ENCODE measurements at places on chromosomes 12 and 14. TPM values are rescaled to one million over a fixed set of nuclear protein-coding genes. Genes with fewer than 3 reads are reported as not detected.

Gene ZBTB42
- 7.4 TPM for total RNA-seq

Gene KLRK1
- total RNA-seq, result 0.09 TPM

Gene ALKBH1
- 12.3 TPM for total RNA-seq

Gene FAM186B
- 0.18 TPM for total RNA-seq

Gene B3GNT4
- 1.6 TPM for total RNA-seq

Gene GPR137C
- 0.07 TPM for total RNA-seq

Gene PRIM1
- 82.2 TPM for total RNA-seq

Gene TAPBPL
- total RNA-seq, result 1.3 TPM

Gene PSEN1
- total RNA-seq, result 18.7 TPM

Gene TSPAN19
- not detected for total RNA-seq

Gene TAS2R46
- total RNA-seq, result 0.47 TPM

Gene NEUROD4
- total RNA-seq, result not detected

Gene FOXA1
- 2.4 TPM for total RNA-seq

Gene CLEC4A
- total RNA-seq, result not detected

Gene NTN4
- total RNA-seq, result 0.13 TPM

Gene RARG
- total RNA-seq, result 9.4 TPM

Gene USP44
- total RNA-seq, result 2.1 TPM

Gene MBIP
- total RNA-seq, result 14.4 TPM

Gene LPAR5
- total RNA-seq, result 11.7 TPM

Gene RHOJ
- total RNA-seq, result not detected

Gene PLA2G1B
- total RNA-seq, result 1.8 TPM

Gene MYF5
- not detected for total RNA-seq

Gene REP15
- not detected for total RNA-seq

Gene KIF26A
- 0.04 TPM for total RNA-seq

Gene PPP4R4
- not detected for total RNA-seq

Gene LRRC43
- total RNA-seq, result not detected

Gene KCNH3
- total RNA-seq, result 0.29 TPM

Gene PLEKHA5
- 18.6 TPM for total RNA-seq

Gene CKB
- 558 TPM for total RNA-seq

Gene EFS
- 0.07 TPM for total RNA-seq

Gene PRH2
- not detected for total RNA-seq

Gene ZNF891
- 1.2 TPM for total RNA-seq

Gene MUCL1
- total RNA-seq, result not detected

Gene C12orf56
- total RNA-seq, result 0.40 TPM

Gene OTOGL
- total RNA-seq, result not detected

Gene SVOP
- total RNA-seq, result 0.09 TPM

Gene LMNTD1
- not detected for total RNA-seq

Gene NRXN3
- not detected for total RNA-seq

Gene GPR65
- total RNA-seq, result 0.04 TPM

Gene EML1
- 0.25 TPM for total RNA-seq

Gene CLECL1
- total RNA-seq, result not detected

Gene MIPOL1
- total RNA-seq, result 14.9 TPM

Gene NYNRIN
- 1.9 TPM for total RNA-seq

Gene C1QL4
- total RNA-seq, result 1.4 TPM

Gene STK38L
- 9.3 TPM for total RNA-seq

Gene OR6C4
- total RNA-seq, result not detected

Gene ACTR10
- total RNA-seq, result 27.4 TPM

Gene DENND5B
- total RNA-seq, result 5.0 TPM

Gene PCED1B
- total RNA-seq, result 7.2 TPM

Gene C3AR1
- 3.5 TPM for total RNA-seq

Gene VCPKMT
- 7.4 TPM for total RNA-seq

Gene FGF6
- total RNA-seq, result not detected

Gene SDR9C7
- total RNA-seq, result not detected

Gene PROX2
- not detected for total RNA-seq

Gene WNT5B
- total RNA-seq, result 18.4 TPM

Gene SLC10A1
- not detected for total RNA-seq

Gene SRGAP1
- total RNA-seq, result 0.09 TPM

Gene IGF1
- 5.9 TPM for total RNA-seq

Gene PRKD1
- total RNA-seq, result 0.16 TPM

Gene SLC16A7
- total RNA-seq, result 0.18 TPM
